ENCODE measurements at places on chromosomes 1 and 21. TPM values are rescaled to one million over a fixed set of nuclear protein-coding genes. Genes with fewer than 3 reads are reported as not detected.

Gene KMO
- total RNA-seq: not detected

Gene PPIAL4G
- total RNA-seq: not detected

Gene KPNA6
- total RNA-seq: 22.4 TPM

Gene GSTM3
- total RNA-seq: 23.8 TPM

Gene CFAP107
- total RNA-seq: not detected

Gene MATN1
- total RNA-seq: not detected

Gene VANGL2
- 2.4 TPM for total RNA-seq

Gene VTCN1
- total RNA-seq: not detected

GRCh38 chr1:4590756-4591155 is 63.7 kb upstream of the AJAP1 start:
- no peak for DNase-seq

DNA sequence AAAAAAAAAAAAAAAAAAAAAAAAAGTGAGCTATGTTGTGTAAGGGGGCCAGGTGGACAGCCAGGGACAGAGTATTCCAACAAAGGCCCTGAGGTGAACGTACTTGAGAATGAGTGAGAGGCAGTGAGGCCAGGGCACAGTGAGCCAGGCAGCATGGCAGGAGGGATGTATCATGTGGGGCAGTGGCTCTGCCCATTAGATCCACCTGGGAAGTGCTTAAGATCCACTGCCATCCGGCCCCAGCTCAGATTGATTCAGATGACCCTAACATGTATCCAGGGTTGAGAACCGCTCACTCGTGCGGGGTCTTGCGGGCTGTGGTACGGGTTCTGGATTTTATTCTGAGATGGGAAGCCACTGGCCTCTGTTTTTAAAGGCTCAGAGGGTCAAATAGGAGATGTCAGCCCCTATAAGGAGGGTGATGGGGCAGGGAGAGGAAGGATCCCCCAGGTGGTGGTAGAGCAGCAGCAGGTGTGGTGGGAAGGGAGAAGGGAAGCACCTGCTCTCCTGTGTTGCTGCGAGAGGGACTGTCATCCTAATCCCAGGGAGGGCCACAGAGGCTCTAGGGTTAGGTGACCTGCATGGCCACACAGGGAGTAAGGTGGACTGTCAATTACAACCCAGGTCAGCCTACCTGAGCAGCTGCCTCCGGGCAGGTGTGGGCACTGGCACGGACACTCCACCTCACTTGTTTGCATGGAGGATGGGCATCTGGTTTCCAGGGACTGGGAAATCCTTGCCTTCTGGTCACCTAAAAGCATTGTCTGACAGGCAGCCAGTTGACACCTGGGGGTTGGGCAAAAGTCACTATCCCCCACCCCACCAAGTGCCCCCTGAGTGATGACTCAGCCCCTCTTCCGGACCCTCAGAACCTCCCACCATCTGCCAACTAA is 31.6 kb downstream of the CDK18 start:
- peak; percentile 5 for DNase-seq

DNA sequence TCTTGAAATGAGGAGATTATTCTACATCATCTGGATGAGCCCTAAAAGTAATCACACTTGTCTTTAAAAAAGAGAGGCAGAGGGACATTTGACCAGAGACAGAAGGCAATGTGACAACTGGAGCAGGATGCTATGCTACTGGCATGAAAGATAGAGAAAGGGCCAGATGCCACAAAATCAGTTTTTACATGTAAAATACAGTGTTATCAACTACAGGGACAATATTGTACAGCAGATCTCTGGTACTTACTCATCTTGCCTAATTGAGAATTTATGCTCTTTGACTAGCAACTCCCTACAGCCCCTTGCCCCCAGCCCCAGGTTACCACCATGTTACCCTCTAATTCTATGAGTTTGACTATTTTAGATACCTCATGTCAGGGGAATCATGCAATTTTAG is 633.4 kb downstream of the LTN1 start:
- no peak for DNase-seq

DNA sequence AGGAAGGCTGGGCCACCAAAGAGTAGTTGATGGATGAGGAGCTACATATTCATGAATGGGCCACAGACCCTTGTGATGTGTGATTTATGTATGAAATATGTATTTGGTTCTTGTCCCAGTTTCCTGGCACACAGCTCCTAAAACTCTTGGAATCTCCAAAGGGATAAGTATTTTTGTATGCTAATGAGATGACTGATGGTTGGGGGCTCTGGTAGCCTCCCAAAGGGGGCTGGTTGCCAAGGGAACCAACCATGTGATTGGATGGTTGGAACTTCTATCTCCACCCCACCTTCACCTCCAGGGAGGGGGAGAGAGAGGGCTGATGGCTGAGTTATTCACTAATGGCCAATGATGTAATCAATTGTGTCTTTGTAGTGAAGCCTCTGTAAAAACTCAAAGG is 77.1 kb downstream of the ZNF281 start:
- no peak for DNase-seq

GRCh38 chr1:29282135-29282923 is 46.0 kb downstream of the PTPRU start:
- no peak for DNase-seq

- DNase-seq: no peak
These were observed 166.8 kb upstream of the KCNJ6 start for GRCh38 chr21:38082936-38083485.

GRCh38 chr1:155678027-155678426 is 10.5 kb downstream of the YY1AP1 start:
- no peak for DNase-seq

DNA sequence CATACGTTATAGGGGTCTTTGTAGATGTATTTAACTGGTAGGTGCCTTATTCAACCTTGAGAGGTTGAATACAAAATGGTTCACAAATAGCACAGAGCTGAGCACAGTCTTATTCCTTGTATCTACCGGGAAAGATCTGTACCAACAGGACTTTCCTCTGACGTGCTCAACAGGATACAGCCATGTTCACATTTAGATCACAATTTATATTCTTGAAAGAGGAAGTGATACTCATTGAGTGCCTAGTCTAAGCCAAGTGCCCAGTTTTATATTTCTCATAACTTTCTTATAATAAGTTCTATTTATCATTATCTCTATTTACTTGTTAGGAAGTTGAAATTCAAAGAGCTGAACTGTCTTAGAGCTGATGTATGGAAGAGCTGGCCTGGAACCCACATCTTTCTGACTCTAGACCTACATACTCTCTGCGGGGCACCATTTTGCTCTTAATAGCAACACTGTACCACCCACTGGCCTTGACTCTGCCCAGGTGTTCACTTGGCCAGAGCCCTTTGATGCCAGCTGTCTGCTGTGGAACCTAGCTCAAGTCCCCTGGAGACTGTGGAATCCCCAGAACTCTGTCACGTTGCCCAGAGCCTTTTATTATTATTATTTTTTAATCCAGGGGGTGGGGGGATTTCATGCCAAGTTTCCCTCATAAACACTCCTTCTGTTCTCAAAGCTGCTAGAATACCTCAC is 156.2 kb downstream of the TPR start:
- no peak for DNase-seq

DNA sequence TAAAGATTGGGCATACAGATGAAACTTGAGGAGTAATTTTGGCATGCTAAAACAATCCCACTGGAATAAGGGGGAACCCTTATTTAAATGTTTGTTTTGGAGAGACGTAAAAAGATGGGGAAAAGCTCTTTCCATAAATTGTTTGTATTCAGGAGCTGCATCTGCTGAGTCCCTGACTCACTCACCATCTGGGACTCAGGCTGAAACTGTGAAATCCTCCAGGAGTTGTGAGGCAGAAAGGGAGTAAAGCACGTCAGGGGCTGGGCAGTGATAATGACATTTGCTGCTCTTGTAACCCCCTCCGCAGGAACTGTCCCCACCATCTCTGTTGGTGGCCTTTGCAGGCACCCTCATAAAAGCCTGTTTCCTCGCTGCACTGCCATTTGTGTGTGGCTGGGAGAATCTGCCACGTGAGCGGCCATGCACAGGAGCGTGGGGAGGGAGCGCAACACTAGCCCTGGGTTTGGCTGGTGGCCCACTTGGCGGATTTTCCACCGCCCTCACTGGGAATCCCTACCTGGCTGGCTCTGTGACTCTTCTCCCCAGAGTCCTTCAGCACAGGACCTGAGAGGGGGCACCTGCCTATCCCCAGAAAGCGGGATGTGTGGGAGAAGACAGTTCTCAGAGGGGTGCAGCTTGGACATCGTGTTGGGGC is 45.3 kb downstream of the ZSCAN20 start:
- no peak for DNase-seq

- no peak for DNase-seq
These were observed 6.4 kb upstream of the TMCO2 start for GRCh38 chr1:40241362-40241761.

- DNase-seq: no peak
These were observed 18.4 kb downstream of the IGSF5 start for GRCh38 chr21:39763272-39763970.

DNA sequence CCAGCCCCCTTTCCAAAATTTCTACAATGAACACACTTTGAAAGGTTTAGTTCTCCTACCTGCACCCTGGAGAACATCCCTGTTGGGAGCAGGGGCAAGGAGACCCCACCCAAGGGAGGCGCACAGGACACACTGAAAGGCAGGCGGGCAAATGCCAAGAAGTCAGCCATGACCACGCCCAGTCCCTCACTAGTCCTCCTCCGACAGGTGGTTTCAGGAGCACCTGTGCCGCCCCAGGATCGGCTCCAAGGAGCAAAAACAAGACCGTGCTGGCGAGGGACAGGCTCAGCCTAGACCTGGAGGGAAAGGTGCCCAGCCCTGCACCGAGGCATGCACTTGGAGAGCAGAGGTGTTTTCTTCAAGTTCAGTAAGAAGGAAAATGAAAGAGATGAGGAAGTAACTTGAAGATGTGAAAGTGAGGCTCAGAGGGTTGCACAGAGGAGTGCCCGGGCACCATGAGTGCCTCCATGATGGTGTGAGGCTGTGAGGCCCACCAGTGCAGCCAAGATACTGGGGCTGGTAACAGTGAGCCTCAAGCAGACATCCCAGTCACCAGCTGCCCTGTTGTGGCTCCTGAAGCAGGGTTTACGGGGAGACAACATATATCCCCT is 19.6 kb upstream of the NADK start:
- DNase-seq: no peak

GRCh38 chr1:3105167-3105863 is 36.3 kb downstream of the PRDM16 start:
- no peak for DNase-seq

- no peak for DNase-seq
These were observed 204 bp downstream of the CIART start for GRCh38 chr1:150282558-150282958.

GRCh38 chr1:58548371-58548770 is 1.8 kb upstream of the OMA1 start:
- no peak for DNase-seq

- DNase-seq: no peak
These were observed 17.2 kb downstream of the HIVEP3 start for GRCh38 chr1:41901551-41901950.

DNA sequence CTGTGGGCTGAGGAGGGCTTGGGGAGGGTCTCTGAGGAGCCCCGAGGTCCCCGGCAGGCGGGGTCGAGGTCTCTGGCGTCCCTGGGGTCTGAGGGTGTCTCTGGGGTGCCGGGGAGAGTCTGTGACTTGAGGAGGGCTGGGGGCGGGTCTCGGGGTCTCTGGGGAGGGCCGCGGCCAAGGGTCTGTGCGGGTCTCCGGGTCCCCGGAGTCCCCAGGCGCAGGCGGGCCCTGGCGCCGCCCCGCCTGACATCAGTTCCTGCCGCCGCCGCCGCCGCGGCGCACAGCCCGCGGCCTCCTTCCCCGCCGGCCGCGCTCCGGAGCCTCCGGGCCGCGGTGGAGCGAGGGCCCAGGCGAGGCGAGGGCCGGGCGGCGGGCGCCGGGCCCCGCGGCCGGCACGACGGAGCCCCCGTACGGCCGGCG is at the start of gene PLEKHM2:
PLEKHM2 (plus strand) TSS at position 279 of the 420 bp plus-strand sequence. CDS start 239 bp downstream, outside the sequence.
- DNase-seq: peak; percentile 50

DNA sequence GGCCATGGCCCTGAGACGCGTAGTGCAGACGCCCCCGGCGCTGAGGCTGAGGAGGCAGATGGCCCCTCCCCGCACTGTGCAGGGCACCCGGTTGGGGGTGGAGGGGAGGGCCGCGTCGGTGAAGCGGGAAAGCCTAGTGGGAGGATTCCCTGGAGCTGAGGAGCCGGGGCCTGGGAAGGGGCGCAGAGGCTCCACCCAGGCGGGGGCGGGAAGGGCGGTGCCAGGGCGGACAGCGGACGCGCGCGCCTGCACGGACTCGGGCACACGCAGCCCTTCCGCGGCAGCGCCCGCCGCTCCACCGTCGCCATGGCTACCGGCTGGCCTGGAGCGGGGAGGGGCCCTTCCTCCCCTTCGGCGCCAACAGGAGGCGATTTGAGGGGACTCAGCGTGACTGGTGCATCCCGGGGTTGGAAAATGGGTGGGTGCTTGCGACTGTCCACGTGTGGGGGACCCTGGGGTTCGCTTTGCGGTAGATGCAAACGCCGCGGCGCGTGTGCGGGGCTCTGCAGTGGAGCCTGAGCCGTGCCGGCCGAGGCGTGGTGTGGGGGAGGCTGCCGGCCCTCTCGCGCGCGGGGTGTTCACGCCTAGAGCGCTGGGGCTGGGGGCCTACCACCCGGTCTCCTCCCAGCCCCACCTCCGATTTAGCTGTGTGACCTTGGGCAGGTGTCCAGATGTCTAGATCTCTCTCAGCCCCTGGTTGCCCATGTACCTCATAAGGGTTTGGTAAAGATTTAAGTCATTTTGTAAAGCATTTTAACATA is 35.1 kb downstream of the PTPRF start:
- DNase-seq: peak; percentile 41

DNA sequence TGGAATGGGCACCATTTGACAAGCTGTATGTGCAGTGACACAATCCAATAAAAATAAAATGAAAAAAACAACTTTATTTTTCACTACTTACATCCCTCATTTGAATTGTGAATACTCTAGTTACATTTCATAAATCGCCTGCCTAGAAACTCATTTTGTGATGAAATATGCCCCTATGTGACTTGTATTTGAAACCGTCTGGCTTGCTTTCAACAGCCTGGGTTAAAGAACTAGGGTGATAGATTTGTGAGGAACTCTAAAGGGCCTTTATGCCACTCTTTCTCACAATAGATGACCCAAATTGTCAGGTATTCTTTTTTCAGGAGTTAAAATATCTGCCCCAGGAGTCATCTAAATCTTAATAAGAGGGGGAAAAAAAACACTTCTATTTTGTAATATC is 137.9 kb downstream of the DAB1 start:
- DNase-seq: no peak

- no peak for DNase-seq
These were observed 2.4 kb upstream of the WNT3A start for GRCh38 chr1:228004331-228004855.

DNA sequence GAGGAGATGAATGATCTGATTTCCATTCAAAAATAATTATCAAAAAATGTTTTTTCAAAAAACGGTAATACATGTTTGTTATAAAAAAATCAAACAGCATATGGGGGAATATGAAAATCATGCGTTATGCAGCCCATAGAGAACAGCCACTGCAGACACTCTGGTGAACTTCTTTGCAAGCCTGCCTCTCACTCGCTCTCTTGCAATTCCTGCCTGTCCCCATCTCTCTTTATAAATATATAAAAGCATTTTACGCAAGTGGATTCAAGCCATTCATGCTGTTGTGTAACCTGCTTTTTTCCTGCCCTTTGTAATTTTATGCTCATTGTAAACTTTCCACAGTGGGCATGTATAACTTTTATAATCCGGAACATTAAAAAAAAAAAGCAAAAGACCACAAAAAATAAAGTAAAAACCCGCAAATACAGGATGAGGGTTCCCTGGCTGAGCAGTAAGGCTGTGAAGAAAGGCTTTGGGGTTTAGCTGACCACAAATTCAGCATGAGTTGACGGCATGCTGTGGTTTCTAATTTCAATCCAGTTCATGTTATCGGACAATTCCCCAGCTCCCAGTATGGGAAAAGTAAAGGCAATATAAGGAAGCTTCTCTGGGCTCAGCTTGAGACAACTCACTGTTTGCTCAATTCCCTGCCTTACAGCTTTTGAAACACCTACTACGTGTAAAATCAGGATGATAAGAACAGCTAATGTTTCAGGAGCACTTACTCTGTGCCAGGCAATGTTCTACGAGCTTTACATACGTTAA is 52.8 kb upstream of the ZBTB40 start:
- DNase-seq: no peak
